Karpas-422 (cell line): ENCODE measurements at places on chromosomes 2 and 18.
A peak's percentile ranks its signal among the peaks of the same experiment; 100 is the strongest.

DNA sequence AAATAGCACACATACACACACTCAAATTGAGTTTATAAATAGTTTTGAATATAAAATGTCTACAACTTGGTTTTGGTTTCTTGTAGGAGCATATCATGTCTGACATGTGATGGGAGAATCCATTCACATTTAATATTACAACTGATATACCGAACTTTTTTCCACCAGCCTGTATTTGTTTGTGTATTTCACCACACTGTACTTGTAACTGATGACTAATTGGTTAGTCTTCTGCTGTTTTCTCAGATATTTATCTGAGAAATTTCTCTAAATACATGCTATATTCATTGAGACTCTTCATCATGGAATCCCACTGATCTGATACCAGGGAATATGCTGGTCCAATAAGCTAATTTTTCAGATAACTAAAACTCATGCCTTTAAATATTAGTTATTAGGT is 56.3 kb upstream of the UBXN4 start:
- no peak for DNase-seq

DNA sequence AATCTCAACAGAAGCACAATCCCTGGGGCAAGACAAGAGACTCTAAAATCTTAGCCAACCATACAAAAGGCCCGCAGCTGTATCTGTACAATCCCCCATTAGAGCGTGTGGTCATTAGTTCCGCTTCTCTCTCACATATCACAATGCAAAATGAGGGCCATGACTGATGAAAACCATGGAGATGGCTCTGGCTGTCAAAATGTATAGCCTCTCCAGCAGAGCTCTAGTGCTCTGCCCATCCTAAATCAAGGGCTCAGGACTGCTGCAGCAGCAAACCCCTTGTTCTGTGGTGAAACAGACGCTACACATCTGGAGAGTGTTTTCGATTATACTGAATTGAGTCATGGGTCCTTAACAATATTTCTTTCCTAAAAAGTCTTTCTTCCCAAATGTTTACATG is 221.0 kb downstream of the PID1 start:
- no peak for DNase-seq

DNA sequence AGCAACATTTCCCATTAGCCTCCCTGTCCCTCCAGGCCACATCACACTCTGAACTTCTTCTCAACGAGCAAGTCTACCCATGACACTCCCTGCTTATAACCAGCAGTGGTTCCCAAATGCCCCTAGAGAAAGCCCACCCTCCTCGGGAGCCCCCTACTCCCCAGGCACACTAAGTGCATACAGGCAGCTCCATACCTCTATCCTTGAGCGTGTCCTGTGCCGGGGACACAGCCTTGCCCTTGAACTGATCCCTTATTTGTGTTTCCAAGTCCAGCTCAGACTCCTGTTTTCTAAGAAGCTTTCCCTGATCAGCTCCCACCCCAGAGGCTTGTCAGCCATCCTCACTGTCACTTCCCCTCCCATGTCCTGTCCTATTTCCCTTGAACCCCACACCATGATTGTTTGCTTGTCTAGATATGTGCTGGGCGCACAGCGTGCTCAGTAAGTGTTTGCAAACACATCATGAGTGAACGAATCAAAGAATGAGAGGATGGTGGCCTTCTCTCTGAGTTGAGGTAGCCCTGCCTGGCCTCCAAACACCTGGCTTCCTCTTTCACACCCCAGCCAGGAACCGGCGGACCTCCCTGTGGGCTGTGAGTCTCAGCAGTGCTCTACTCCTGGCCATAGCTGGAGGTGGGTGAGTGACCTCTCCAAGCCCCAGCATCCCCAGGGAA is 2.1 kb downstream of the TEX51 start:
- DNase-seq = peak; percentile 28

DNA sequence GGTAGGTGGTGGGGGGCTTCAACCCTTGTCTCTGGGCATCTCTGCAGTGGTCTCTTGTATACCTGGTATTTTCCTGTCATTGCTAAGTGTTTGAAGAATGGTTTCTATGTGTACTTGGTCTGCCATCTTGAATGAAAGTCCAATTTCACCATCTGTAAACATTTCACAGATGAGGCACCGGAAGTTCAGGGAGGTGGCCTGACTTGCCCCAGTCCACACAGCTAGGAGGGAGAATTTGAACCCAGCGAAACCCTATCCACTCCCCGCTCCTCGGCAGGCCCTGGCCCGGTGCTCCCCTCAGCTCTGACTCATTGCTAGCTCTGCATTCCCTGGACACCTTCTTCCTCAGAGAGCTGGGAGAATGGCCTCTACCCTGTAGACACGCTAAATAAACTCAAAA is 30.5 kb downstream of the ZAP70 start:
- DNase-seq = no peak

DNA sequence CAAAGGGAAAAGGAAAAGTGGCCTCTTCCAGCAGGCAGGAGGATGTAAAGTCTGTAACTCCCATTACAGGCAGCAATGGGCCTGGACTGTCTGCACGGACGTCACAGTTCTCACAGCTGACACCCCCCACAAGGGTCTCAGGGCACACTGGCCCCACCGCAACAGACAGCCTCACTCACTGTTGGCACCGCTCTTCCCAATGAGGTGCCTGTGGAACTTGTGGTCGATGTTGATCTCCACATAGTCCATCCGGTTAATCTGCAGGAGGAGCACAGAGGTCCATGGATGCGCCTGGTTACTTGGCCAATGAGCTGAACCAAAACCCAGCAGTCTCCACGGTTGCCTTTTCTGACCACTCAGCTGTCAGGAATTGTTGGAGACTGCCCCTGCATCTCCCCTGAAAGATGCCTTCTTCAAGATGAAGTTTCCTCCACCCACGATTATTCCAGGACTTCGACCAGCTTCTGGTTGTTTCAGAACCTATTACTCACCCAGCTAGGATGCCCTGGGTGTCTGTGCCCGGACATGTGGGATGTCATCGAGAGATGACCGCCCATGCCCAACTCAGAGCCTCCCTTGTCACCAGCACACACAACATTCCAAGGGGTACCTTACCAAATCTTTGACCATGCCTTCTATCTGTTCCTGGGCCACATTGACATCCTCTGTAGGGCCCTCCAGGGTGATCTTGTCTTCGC is 62.5 kb downstream of the HDLBP start:
- no peak for DNase-seq

DNA sequence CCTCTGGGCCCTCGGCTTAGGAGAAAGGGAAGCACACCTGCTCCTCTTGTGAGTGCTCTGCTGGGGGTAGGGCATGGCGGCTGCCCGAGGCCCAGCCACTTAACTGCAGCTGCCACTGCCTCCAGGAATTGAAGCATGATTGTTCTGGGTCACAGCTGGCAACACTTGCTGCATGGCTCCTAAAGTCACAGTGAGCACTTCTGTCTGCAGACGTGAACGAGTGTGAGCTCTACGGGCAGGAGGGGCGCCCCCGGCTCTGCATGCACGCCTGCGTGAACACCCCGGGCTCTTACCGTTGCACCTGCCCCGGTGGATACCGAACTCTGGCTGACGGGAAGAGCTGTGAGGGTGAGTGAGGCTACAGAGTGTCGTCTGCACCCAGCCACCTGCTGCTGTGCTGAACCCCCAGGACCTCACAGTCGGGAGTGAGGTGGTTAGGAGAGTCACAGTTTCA is 44.4 kb downstream of the FBLN7 start:
- no peak for DNase-seq

- no peak for DNase-seq
Measured at GRCh38 chr2:136357007-136357380, 239.0 kb upstream of the CXCR4 start.

DNA sequence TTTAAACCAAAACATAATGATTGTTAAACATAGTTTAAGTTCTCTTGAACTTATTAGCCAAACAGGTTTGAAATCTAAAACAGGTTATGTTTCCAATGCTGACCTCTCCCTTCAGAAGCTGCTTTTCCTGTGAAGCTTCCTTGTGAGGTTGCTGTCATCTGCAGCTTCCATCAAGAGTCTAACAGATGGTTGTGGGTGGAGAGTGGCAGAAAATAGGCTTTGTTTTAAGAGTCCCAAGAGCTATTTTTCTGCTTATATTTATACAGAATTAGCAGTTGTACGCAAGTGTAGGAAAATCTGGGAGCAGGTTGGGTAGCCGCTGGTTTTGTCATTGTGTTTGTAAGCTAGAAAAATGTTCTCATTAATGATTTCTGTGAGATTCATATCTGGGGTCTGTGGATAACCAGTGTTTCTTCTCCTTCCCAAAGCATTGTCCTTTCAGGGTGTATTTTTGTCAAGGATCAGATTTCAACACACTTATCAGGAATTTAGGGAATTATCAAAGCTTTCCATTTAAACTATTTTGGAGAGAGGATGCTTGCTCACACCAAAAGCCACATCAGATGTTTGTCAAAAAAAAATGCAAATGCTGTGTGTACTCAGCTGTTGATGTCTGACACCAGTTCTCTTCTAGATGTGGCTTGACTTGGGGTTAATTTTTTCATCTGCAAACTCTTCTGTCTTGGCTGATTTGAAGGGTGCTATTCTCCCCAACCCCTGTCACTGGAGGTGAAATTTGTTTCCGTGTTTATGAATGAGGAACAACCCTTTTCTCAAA is 78.1 kb upstream of the KIF5C start:
- DNase-seq = no peak

DNA sequence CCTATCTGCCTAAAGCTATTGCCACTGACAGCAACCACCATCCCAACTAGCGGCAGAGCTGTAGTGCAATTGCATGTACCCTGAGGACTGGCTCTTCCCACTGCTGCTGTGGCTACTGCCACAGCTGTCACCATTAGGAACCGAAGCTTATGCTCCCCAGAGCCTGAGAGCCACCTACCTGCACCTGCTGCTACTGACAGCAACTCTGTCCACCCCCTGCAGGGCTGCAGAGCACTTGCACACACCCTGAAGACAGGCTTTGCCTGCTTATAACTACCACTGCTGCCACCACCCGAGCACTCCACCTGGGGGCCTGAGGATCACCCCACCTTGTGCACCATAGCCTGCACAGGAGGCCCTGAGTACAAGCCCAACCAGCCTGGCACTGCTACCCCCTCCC is 217.6 kb upstream of the FOSL2 start:
- no peak for DNase-seq

DNA sequence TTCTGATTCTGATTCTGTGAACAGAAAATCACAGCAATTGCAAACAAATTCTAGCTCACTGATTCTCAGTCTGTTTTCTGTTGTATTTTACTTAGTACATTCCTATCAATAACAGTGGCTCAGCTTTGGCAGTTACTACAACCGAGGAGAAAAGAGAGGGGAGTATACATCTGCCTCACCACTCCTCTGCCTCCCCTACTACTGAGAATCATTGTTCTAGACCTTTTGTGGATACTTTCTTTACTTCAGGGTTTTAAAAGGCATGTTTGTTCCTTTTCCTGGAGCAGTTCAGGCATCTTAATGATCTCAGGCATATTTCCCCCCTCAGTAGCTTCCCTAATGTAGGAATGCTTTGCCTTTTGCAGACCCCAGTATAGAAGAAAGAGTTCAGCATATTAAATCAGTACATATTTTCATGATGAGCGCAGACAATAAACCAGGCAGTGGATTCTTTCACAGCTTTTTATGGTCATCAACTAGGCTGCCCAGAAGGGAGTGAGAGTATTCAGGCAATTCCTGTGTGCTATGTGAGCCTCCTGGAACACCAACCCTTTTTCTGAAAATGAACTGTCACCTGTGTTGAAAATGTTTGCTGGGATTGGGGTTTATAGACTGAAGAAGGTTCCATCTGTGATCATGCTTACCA is 10.3 kb downstream of the STAMBP start:
- DNase-seq = no peak

GRCh38 chr18:55123361-55123760 is 164.1 kb upstream of the CCDC68 start:
- no peak for DNase-seq

GRCh38 chr2:41965909-41966295 is 81.9 kb upstream of the PKDCC start:
- no peak for DNase-seq

DNA sequence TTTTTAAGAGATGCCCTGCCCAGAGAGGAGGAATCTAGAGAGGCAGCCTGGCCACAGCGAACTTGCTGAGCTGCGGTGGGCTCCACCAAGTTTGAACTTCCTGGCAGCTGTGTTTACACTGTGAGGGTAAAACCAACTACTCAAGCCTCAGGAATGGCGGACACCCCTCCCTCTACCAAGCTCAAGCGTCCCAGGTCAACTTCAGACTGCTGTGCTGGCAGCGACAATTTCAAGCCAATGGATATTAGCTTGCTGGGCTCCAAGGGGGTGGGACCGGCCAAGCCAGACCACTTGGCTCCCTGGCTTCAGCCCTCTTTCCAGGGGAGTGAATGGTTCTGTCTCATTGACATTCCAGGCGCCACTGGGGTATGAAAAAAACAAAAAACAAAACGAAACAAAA is 289.4 kb downstream of the KCNS3 start:
- DNase-seq = no peak

DNA sequence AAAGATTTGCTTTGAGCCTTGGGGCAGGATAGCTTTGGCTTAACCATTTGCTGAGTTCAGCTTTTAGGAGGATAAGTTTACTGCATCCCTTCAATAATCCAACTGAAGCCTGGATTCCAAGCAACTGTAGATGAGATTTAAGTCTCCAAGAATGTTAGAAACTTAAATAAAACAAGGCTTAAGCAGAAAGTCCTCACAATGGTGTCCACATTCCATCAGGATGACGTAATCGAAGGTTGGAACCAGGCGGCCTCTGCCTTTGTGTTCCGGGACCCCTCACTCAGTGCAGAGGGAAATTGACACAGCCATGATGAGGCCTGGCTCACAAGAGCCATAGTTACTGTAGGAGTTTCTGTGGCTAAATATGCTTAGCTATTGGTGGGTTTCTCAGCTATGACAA is 260.4 kb downstream of the LPIN1 start:
- no peak for DNase-seq

DNA sequence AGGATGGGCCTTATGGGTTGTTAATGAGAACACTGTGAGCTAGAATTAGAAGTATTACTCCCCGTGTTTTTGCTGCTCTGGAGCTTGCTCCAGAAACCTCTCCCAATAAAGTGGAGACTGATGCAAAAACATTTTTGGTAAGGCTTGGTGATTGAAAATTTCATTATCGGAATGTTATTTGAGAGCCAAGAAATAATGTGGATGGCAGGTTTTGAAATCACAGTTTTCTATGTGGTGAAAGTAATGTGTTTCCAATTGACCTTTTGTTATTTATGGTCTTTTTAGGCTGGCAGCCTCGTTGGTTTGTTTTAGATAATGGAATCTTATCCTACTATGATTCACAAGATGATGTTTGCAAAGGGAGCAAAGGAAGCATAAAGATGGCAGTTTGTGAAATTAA is 5.1 kb downstream of the PLEKHA3 start:
- DNase-seq = no peak

- DNase-seq = peak; percentile 62
Measured at GRCh38 chr2:154402213-154402612, 296.3 kb upstream of the KCNJ3 start.

GRCh38 chr2:10170256-10170655 is 47.7 kb downstream of the RRM2 start:
- DNase-seq = no peak

GRCh38 chr2:119283873-119284331 is 60.3 kb downstream of the STEAP3 start:
- DNase-seq = no peak
